Astrocyte (in vitro differentiated cells and primary cell): ENCODE measurements at places on chromosomes 12 and 14. TPM values are rescaled to one million over a fixed set of nuclear protein-coding genes. Genes with fewer than 3 reads are reported as not detected.

- no peak for DNase-seq
- H3K4me3 ChIP-seq = no peak overlapping the region
- no peaks in the 10 kb centered on the region for H3K36me3 ChIP-seq
- H3K27ac ChIP-seq = no peak overlapping the region
These were observed 72.9 kb upstream of the SRSF5 start for GRCh38 chr14:69693801-69694729.

Gene TEX52
- total RNA-seq = not detected in 2 replicates

- H3K36me3 ChIP-seq = no peaks in the 10 kb centered on the region
- peak overlapping the region; percentile 49 for H3K27ac ChIP-seq
- H3K4me3 ChIP-seq = peak overlapping the region; percentile 66
- H3K4me1 ChIP-seq = peaks cover 5% of the 10 kb centered on the region
These were observed 918.7 kb downstream of the AACS start for GRCh38 chr12:125983784-125984500.

Gene NPFF
- 0.82 TPM in 1 of 2 replicates, not detected in the other for total RNA-seq

Gene EMP1
- total RNA-seq = 57.6 and 71.7 TPM in 2 replicates

Gene KRT77
- not detected in 2 replicates for total RNA-seq

Gene ACOT6
- not detected in 2 replicates for total RNA-seq

Gene SDR9C7
- total RNA-seq = 0.17 TPM in 1 of 2 replicates, not detected in the other

DNA sequence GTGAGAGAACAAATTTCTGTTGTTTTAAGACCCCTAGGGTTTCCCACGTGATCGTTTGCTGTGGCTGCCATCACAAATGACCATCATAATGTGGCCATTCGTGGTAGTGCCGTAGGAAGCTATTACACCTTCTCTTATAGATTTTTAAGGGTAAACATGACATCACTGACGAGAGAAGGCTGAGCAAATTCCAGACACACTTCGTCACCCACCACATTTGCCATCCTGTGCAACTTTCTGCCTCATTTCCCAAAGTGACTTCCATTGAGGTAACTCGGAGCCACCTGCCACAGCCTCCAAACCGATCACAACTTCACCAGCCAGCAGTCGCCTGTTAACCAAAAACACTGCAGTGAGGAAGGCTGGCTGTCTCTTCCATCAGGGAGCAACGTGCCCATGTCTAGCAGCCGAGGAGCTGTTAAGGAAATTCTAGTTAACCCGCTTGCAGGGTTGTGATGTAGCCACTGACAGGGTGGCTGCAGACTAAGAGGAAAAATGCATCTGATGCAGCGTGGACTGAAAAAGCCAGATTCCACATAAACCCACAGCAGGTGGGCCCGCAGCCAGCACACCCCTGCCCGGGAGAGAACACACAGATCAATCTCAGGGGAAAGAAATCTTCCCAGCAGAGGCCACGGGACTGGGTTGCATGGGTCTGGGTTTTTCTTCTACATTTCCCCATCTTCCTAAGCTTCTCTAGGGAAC lies 44.6 kb downstream of the CCDC85C start:
- H3K36me3 ChIP-seq = no peaks in the 10 kb centered on the region
- DNase-seq = peak; percentile 79
- H3K4me1 ChIP-seq = peaks cover 27% of the 10 kb centered on the region
- no peak overlapping the region for H3K4me3 ChIP-seq
- H3K27ac ChIP-seq = no peak overlapping the region

Gene C12orf50
- total RNA-seq = not detected in 2 replicates
